ENCODE measurements at places on chromosomes 3 and 15. TPM values are rescaled to one million over a fixed set of nuclear protein-coding genes. Genes with fewer than 3 reads are reported as not detected.

Gene EMC7
- 77.8 TPM for total RNA-seq

Gene CMTM8
- 2.1 TPM for total RNA-seq

Gene IGSF10
- 3.9 TPM for total RNA-seq

Gene COL6A5
- not detected for total RNA-seq

Gene SNUPN
- 17.4 TPM for total RNA-seq

Gene ZNF770
- total RNA-seq, result 41.0 TPM

Gene PP2D1
- total RNA-seq, result not detected

Gene CELSR3
- 0.21 TPM for total RNA-seq

Gene SPESP1
- total RNA-seq, result 2.3 TPM

Gene GABRR3
- total RNA-seq, result not detected

Gene NR2F2
- total RNA-seq, result 12.6 TPM

Gene MINDY4B
- total RNA-seq, result not detected

Gene MLF1
- total RNA-seq, result 132 TPM

Gene WNT5A
- total RNA-seq, result 2.6 TPM

Gene CCDC191
- 2.0 TPM for total RNA-seq

Gene LMCD1
- 38.4 TPM for total RNA-seq

Gene PPARG
- total RNA-seq, result 19.5 TPM

Gene ZNF619
- 3.0 TPM for total RNA-seq
